A673 (cell line): ENCODE measurements at places on chromosomes 16 and 17.

GRCh38 chr17:29060475-29060874 is 17.5 kb downstream of the PIPOX start:
- peak; percentile 82 for DNase-seq

- no peak for DNase-seq
Measured at GRCh38 chr17:67198131-67198530, 46.9 kb downstream of the HELZ start.

DNA sequence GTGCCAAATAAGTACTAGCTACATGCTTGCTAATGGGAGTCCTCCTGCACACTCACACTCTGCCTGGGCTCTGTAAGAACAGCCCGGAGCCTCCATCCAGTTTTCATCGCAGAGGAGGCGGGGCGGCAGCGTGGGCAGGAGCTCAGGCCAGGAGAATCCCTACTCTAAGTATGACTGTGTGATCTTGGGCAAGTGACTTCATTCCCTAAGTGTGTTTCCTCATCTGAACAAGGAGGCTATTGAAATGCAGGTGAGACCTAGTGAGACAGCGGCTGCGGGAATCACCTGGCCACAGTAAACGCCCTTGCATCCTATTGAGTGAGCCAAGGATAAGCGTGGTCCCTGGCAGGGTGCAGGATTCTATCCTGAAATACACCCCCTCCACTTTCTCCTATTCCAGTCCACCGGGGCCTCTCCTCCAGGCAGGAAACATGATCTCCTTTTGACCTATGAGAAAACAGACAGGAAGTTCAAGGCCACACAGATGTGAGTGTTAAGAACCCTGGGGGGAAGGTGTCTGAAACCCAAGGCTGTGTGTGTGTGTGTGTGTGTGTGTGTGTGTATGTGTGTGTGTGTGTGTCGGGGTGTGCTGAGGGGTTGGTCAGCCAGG is 5.2 kb upstream of the RAI1 start:
- no peak for DNase-seq

GRCh38 chr17:62134397-62134796 is 69.3 kb upstream of the MED13 start:
- DNase-seq: no peak

- no peak for DNase-seq
Measured at GRCh38 chr17:75498726-75499213, 16.6 kb downstream of the CASKIN2 start.

GRCh38 chr16:25089351-25089750 is 22.2 kb upstream of the LCMT1 start:
- no peak for DNase-seq

- no peak for DNase-seq
Measured at GRCh38 chr17:41655611-41656111, 31.3 kb upstream of the KRT17 start.

- peak; percentile 1 for DNase-seq
Measured at GRCh38 chr17:44636562-44636961, 19.7 kb upstream of the MEIOC start.

DNA sequence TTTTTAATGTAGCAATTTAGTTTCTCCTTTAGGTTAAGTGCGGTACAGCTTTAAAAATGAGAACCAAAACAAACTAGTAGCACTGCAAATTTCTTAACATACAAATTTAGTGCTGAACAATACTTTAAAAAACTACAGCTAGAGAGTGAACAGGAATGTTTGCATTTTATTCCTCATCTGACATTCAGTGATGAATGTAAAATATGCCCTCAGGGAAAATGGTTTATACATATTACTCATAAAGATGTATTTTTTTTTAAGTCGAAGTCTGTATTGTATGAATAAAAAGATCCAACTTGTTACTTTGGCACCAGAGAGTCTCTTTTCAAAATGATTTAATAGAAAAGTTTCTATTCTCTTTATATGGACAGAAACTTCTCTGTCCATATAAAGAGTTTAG is 96.8 kb downstream of the BRIP1 start:
- no peak for DNase-seq

- no peak for DNase-seq
Measured at GRCh38 chr17:68790931-68791330, 164.3 kb downstream of the ABCA8 start.

DNA sequence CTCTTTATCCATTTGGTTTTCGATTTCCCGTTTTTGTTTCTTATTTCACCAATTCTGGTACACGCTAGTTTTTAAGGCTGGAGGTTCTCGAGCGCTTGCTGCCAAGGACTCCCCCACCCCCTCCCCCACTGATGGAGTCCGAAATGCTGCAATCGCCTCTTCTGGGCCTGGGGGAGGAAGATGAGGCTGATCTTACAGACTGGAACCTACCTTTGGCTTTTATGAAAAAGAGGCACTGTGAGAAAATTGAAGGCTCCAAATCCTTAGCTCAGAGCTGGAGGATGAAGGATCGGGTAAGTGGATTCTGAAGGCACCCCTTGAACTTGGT is 825 bp downstream of the RPTOR start:
- peak; percentile 21 for DNase-seq

DNA sequence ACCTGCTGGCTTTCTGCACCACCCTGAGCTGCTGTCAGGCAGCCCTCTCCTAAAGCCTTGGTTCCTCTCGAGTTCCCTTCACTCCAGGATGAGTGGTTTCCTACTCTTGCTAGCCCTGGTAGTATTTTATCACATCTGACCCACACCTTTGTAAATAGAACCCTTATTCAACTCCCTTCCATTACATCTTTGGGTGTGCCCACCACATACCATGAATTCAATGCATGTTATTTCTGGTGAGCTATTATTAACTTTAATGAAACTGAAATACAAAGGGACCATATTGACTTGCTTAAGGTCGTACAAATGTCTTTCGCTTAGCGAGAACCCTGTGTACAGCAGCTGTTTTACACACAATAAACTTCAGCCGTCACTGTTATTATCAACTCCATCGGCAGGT is 521.3 kb downstream of the GRIN2A start:
- DNase-seq: no peak

DNA sequence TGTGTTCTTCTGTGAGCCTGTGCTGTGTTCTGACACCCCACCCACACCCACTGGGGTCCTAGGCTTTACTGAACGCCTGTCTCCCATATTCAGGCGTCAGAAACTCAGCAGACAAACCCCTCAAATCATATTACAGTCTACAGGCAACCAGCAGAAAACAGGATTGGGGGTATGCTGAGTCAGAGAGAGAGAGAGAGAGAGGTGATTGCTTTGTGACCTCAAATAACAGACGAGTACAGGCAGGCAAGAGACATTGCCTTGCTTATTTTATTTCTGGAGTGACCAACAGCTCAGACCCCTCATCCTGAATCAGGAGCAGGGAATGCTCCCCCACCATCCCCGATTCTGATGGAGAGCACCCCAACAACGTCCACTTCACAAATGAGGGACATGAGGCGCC is 473.9 kb downstream of the PMP22 start:
- DNase-seq: no peak

DNA sequence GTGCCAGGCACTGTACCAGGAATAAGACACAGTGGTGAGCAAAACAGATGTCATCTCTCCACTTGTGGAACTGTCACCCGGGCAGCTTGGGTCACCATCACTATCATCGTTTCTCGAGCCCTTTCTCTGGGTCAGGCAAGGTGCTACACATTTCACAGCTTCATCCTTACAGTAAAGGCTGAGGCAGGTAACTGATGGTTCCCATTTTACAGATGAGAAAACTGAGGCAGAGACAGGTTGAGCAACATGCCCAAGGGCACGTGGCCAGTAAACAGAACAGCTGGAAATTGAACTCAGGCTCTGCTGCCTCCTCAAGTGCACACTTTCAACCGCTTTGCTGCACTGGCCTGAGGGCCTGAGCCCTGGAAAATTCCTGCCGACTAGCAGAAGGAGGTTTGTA is 294.6 kb downstream of the XYLT1 start:
- no peak for DNase-seq

GRCh38 chr17:64687376-64687775 is 25.3 kb upstream of the SMURF2 start:
- DNase-seq: no peak

DNA sequence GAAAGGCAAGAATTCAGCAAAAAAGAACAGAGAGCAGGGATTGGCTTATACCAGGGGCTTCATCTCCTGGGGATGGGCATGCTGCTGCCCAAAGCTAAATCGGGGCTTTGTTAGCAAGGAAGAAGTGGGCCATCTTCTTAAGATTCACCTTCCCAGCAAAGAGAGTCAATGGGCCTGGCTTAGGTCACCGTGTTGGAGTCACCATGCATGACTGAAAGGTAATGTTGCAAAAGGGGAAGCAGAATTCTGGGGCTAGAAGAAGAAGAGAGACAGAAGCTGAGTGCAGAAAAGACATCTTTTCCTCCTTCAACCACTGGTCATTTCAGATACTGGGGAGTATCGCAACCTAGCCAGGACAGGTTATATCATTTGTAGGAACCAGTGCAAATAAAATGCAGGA is 76.3 kb upstream of the KIFC3 start:
- DNase-seq: no peak

- DNase-seq: no peak
Measured at GRCh38 chr16:87053016-87053982, 263.9 kb downstream of the C16orf95 start.

DNA sequence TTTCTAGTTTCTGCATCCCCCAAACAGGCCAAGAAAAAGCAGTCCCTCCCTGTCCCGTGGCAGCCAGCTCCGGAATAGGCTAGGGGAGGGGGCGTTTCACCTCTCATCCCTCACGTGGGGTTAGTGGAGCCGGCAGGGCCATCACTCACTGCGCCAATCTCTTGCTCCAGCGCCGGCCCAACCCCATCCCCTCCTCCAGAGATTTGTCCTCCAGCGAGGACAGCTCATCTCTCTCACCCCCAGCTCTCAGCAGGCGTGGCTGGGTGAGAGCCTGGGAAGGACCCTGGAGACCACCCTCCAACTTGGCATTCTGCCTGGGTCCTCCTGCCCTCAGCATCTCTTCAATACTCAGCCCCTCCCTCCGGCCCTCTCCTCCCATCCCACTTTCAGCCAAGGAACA is 74.1 kb downstream of the TMEM132E start:
- no peak for DNase-seq

- DNase-seq: no peak
Measured at GRCh38 chr16:50197582-50197981, 44.5 kb downstream of the TENT4B start.

DNA sequence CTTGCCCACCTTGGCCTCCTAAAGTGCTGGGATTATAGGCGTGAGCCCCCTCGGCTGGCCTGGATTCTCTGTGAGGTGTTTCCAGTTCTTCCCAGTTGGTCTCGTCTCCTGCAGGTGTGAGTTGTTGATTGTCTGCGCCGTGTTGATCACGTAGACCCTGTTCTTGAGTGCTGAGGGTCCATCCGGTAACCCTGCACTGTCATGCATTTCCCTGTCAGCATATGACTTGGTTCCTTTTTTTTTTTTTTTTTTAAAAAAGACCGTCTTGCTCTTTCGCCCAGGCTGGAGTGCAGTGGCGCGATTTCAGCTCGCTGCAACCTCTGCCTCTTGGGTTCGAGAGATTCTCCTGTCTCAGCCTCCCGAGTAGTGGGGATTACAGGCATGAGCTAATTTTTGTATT is 17.3 kb downstream of the MGRN1 start:
- no peak for DNase-seq

- no peak for DNase-seq
Measured at GRCh38 chr17:3546521-3546920, 11.1 kb downstream of the TRPV3 start.

DNA sequence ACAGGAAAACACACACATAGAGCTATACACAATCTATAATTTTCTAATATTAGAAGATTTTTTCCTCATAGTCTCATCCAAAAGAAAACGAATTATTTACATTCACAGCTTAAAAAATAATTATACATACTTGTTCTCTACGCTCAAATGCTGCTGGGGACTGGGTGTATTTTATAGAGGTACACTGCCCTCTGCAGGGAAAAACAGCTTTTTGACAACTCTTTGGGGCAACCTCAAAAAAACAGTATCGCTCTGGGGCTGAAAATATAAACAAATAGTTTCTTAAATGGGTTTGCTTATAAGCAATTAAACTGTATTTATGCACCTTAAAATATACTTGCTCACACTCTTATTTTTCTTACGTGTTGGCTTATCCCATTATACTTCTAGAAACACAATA is 261.8 kb upstream of the PSMD7 start:
- DNase-seq: peak; percentile 49

DNA sequence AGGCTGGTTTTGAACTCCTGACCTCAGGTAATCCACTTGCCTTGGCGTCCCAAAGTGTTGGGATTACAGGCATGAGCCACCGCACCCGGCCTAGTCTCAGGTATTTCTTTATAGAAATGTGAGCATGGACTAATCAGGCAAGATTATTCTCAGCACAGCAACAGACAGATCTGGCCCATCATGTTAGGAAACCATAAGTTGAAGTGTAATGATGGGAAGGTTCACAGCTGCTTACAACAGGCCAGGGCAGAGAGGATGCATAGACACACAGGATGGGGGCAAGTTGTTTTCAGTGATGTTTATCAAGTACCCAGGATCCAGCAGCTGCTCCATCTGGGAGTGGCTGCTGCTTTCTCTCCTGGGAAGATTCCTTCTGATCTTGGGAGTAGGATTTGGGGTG is 16.6 kb upstream of the NOS2 start:
- no peak for DNase-seq

DNA sequence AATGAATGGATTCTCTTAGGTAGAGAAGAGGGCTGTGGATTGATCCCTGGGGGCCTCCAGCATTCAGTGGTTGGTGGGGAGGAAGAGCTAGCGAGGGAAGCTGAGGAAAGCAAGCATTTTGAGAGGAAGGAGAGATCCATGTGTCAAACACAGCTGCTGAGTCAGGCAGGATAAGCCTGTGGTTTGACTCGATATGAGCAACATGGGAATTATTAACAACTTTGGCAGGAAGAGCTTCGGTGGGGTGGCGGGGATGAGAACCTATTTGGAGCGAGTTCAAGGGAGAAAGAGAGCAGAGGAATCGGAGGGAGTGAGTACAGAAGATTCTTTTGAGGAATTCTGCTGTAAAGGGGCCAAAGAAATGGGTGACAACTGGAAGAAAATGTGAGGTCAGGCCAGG is 59.5 kb upstream of the CDC42EP4 start:
- DNase-seq: peak; percentile 60

DNA sequence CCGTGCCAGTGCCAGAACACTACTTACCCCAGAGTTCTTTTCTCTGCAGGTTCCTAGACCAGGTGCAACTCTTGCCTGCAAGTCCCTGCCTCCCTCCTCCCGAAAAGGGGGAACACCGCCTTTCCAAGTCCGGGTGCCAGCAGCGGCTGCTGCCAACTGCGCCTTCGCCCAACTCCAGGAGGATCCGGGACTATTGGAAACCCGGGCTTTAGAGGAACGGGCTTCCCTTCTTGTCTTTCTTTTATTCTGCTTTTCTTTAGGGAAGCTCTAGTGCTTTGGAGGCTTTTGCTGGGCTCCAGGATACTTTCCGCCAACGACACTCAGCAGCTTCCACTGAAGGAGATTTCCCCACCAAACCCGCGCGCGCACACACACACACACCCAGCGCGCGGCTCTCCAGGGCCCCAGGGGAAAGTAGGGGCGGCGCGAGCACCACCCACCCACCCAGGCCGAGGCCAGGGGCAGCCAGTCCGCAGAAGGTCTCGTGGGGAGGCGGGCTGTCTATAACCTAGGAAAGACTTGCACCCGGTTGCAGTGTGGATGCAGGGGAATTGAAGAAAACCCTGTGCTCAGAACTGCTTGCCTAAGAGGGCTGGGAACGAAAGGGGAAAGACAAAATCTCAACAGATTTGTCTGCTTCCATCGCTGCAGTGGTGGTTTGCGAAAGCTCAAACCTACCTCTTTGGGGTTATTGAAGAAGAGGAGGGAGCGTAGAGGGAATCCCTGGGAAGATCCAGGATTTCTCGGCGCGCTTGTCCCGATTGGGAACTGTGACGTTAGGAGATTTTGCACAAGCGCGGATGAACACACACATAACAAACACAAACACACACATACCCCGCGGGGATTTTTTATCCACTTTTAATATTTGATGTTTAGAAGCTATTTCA is 977 bp upstream of the CA10 start:
- DNase-seq: no peak

- DNase-seq: no peak
Measured at GRCh38 chr16:89119166-89119621, 25.5 kb downstream of the ACSF3 start.
